ENCODE measurements at places on chromosomes 13 and 19.

- no peak for DNase-seq
Measured at GRCh38 chr13:99422586-99423220, 78.6 kb upstream of the TM9SF2 start.

DNA sequence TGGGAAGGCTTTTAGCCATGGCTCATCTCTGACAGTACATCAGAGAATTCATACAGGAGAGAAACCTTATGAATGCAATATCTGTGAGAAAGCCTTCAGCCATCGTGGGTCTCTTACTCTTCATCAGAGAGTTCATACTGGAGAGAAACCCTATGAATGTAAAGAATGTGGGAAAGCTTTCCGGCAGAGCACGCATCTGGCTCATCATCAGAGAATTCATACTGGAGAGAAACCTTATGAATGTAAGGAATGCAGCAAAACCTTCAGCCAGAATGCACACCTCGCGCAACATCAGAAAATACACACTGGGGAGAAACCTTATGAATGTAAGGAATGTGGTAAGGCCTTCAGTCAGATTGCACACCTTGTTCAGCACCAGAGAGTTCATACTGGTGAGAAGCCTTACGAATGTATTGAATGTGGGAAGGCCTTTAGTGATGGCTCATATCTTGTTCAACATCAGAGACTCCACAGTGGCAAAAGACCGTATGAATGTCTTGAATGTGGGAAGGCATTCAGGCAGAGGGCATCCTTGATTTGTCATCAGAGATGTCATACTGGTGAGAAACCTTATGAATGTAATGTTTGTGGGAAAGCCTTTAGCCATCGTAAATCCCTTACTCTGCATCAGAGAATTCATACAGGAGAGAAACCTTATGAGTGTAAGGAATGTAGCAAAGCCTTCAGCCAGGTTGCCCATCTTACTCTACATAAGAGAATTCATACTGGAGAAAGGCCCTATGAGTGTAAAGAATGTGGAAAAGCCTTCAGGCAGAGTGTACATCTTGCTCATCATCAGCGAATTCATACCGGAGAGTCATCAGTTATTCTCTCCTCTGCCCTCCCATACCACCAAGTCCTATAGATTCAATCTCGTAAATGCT is 10.7 kb downstream of the ZNF470 start:
- DNase-seq: no peak

DNA sequence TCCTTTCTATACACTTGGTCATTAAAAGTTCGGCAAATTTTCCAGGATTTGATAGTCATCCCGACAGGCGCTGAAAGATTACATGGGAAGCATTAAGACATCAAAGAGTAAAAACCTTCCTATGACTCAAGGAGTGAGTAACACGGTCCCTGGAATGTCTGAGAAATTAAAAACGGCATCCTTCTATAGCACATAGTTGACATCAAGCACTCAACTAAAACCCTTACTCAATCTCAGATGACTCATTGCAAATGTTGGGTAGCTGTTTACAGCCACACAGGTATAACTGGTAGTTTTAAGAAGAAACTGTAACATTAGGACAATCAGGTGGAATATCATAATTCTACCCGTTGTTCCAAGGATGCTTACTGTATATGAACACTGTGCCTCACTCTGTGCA is 6.4 kb upstream of the LGALS13 start:
- DNase-seq: no peak

DNA sequence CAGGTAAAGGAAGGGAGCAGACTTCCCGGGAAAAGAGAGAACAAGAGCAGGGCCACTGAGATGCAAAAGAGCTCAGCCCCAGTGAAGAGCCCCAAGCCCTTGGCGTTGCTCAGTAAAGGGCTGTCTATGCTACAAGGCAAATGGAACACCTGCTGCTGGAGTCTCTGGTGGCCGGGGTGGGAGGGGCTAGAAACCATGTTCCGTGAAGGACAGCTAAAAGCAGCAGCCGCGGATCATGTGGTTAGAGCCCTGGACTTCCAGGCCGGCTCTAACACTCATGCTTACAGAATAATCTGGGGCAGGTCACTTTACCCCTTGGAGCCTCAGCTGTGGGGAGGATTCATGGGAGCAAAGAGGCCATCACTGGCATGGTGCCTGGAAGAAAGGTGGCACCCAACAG is 17.8 kb downstream of the POU2F2 start:
- DNase-seq: peak; percentile 55

DNA sequence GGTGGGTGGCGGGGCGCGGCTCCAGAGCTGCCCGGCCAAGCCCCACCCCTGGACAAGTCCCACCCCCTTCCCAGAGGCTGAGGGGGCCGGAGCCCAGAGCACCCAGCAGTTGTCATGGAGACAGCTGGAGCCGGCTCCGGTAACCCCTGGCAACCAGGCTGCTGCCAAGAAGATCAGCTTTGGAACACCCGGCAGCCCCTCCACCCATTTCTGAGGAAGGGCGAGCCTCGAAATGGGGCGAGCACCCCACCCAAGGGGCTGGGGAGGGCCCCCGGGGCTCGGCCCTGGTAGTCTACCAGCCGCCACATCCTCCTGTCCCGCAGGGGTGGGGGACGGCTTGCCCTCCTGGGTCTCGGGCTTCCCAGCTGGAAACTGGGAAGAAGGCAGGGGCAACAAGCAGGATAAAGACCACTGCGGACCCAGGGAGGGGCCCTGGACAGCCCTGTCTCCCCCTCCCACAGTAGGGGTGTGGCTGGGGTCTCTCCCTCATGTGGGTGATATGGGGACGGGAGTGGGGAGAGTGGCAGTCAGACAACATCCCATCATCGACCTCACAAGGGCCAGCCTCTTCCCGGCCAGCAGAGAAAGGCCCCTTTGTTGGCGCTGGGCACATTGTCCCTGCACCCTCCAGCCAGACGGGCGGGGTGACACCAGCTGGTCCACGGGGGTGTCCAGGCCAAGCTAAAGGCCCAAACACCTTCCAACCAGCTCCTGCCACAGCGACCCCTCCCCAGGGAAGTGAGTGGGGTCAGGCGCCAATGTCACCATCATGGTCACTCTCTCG is 1.5 kb downstream of the CERS1 start:
- DNase-seq: peak; percentile 62

GRCh38 chr19:49590971-49591730 is at the start of gene PRR12:
PRR12 (plus strand) TSS chr19:49591182; CDS start chr19:49591655, 473 bp downstream.
- DNase-seq: peak; percentile 81

GRCh38 chr13:110277357-110277975 is 29.5 kb downstream of the COL4A1 start:
- DNase-seq: no peak

GRCh38 chr19:351976-352625 is 7.5 kb upstream of the MIER2 start:
- no peak for DNase-seq

DNA sequence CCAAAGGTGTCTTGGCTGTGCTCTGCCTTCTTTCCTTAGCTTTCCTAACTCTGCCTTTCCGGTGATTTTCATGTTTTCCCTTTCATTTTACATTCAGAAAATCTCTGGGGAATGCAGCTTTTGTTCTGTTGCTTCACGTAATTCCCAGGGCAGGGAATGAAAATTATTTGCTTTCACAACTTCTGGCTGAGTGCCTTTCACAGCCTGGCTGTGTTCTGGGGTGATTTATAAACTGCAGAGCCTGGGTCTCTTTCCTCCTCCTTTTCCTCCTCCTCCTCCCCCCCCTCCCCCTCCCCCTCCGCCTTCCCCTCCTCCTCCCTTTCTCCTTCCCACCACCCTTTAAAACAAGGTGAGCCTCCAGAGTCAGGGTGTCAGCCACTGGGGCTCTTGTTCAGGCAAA is 84.3 kb downstream of the RNASEH2B start:
- no peak for DNase-seq

DNA sequence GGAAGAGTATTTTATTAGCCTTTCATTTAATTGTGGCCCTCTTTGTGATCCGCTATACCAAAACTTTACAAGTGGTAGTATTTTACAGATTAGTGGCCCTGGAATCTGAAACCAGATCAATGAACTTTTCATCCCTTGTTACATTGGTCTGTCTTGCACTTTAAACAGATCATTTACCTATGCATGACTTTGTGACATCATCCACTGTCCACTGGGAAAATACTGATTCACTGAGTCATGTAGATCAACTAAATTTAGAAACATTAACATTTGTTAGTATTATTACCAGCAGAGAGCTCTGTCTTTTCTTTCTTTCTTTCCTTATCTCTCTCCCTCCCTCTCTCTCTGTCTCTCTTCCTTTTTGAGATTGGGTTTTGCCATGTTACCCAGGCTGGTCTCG is 17.5 kb downstream of the PCDH8 start:
- no peak for DNase-seq

GRCh38 chr13:48790199-48790598 is 136.5 kb downstream of the CYSLTR2 start:
- no peak for DNase-seq

GRCh38 chr13:28459911-28460310 is 35.0 kb downstream of the FLT1 start:
- DNase-seq: no peak

- no peak for DNase-seq
Measured at GRCh38 chr19:39934584-39935363, at the start of gene FCGBP. FCGBP (minus strand) TSS chr19:39934634.

- DNase-seq: no peak
Measured at GRCh38 chr13:79457948-79458347, 23.0 kb upstream of the NDFIP2 start.

DNA sequence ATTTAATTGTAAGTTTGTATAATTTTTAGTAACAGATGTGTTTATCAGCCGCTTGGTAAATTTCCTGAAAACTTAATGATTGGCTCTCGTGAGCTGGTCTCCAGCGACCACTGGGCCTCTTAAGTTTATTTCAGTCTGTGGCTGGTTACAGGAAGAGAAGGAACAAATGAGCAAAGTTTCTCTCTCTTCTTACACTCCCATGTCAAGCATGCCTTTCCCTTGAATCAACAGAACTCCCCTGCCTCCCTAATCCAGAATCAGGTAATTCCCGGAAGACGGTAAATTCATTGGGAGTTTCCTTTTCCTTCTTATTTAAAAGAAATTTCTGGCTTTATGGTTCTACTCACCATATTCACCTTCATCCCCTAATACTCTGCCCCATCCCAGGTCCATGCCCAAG is 52.5 kb upstream of the POMP start:
- DNase-seq: no peak
